Activated CD4-positive, CD25-positive, alpha-beta regulatory T cell treated with anti-CD3 and anti-CD28 coated beads, Interleukin-2, amount 50 U/mL, for 72 hours (primary cell): ENCODE measurements at places on chromosomes 2 and 18.

- no peak for DNase-seq
Measured at GRCh38 chr2:195902857-195903256, 165.8 kb downstream of the DNAH7 start.

GRCh38 chr2:53780056-53780455 lies 6.7 kb downstream of the ASB3 start:
- DNase-seq: no peak

GRCh38 chr18:79702906-79703305 lies 23.3 kb downstream of the CTDP1 start:
- DNase-seq: no peak

- no peak for DNase-seq
Measured at GRCh38 chr2:144944546-144945220, 424.8 kb upstream of the ZEB2 start.

DNA sequence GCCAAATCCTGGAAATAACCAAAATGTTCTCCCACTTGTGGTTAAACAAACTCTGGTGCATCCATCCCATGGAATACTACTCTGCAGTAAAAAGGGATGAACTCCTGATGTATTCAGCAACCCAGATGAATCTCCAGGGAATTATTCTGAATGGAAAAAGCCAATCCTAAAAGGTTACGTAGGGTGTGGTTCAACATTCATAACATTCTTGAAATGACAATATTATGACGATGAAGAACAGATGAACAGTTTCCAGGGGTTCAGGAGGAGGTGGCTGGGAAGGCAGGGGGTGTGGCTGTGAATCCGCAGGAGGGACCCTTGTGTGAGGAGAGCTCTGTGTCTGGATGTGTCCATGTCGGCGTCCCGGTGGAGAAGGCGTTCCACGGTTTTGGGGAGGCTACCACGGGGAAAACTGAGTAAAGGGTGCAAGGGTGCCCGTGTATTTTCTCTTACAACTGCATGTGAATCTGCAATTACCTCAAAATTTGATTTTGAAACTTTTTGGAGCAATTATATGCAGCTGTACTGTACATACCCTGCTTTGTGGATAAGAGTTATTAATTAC lies 47.3 kb downstream of the KCNG2 start:
- no peak for DNase-seq

DNA sequence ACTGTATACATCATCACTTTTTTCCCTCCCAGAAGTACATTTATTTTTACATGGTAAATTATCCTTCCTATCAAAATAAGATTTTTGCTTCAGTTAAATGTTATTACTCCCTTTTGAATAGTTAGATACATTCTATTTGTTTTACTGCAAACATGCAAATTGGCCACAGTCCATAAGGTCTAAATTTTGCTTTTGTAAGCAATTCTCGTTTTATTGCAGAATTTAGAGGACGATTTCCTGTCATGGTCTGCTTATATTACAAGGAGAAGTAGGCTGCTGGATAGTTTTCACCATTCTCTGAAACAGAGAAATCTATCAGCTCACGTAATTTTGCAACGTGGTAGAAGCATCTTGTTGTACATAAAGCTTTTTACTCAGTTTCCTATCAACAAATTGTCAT lies 1632.5 kb downstream of the LRP1B start:
- DNase-seq: no peak

DNA sequence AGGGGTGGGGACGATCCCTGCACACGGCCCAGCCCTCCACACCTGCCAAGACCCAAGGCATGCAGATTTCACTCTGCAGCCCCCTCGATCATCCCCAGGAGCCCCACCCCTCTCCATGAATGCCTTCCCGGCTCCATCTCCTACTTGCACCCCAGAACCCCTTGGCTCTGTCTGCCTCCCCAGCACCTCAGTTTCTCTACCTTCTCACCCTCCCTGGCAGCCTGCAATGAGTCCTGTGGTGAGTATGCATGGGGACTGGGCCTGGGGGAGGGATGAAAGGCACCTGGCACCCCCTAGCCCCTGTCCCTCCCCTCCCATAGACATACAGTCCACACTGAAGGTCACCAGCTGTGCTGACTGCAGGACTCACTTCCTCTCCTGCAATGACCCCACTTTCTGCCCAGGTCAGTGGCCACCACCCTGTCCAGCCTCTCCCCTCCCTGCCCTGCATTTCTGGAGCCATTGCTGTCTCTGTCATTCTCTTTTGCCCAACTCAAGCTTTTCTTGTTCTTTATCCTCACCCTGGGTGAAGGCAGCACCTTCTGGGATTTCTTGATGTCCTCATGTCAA lies 1.0 kb downstream of the TEX51 start:
- DNase-seq: no peak

- no peak for DNase-seq
Measured at GRCh38 chr18:75054046-75054445, 154.9 kb downstream of the PTGR3 start.

- DNase-seq: no peak
Measured at GRCh38 chr18:7000484-7001096, 117.0 kb downstream of the LAMA1 start.

GRCh38 chr2:183035954-183036669 lies 2.1 kb downstream of the NCKAP1 start:
- no peak for DNase-seq
